ENCODE measurements at places on chromosomes 7 and 10.

DNA sequence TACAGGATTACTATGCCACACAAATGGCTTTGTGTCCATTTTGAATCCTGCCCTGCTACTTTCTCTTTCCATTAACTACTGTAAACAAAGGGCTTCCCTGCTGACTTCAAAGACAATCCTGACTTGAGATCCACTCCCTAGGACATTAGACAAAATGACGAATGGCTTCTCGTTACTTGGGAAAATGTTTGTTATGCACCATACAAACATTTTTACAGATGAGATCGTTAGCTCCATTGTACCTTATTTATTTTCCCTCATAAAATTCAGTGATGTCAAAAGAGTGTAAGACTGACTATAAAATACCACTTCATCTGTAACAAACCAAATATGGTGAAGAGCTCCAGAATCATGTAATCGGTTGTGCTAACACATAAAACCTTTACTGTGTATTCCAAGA, 121.8 kb downstream of the CD36 start:
- no peaks in the 10 kb centered on the region for H3K36me3 ChIP-seq
- no peak overlapping the region for H3K4me3 ChIP-seq
- no peaks in the 10 kb centered on the region for H3K27me3 ChIP-seq
- H3K27ac ChIP-seq = no peak overlapping the region

GRCh38 chr7:111232249-111233084, 141.5 kb downstream of the LRRN3 start:
- H3K27me3 ChIP-seq = no peaks in the 10 kb centered on the region
- H3K36me3 ChIP-seq = no peaks in the 10 kb centered on the region
- no peak overlapping the region for H3K27ac ChIP-seq
- peak; percentile 75 for DNase-seq
- H3K4me3 ChIP-seq = no peak overlapping the region
- peaks cover 3% of the 10 kb centered on the region for H3K4me1 ChIP-seq

DNA sequence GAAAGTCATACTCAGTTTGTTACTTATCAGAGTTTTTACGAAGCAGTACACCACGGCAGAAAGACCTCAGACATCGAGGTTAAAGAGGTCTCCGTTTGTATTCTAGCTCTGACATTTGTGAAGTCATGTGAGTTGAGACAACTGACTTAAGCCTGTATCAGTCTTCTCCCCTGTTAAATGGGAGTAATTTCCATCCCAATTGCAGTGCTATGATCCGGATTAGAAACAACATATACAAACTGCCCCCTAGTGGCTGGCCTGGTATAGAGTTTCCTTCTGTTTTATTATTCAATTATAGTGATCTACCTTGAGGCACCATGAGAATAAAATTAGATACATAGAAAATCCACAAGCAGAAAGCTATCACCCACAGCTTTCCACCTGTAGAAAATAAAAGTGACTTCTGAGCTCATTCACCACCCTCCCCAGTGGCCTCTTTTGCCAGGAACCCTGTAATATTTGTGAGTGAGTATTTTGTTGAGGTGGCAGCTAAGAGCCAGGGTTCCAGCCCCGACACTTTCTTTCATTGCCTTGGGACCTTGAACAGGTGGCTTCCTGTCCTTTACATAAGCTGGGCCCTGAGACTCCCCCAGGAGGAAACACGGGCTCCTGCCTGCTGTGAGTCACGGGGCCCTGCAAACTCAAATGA, 607.2 kb upstream of the MGMT start:
- H3K27me3 ChIP-seq = no peaks in the 10 kb centered on the region
- H3K36me3 ChIP-seq = no peaks in the 10 kb centered on the region
- DNase-seq = no peak
- no peak overlapping the region for H3K27ac ChIP-seq

GRCh38 chr7:101433688-101434087, 71.0 kb downstream of the COL26A1 start:
- no peaks in the 10 kb centered on the region for H3K4me1 ChIP-seq
- DNase-seq = no peak
- H3K27me3 ChIP-seq = peaks cover 43% of the 10 kb centered on the region
- no peaks in the 10 kb centered on the region for H3K36me3 ChIP-seq

- no peak overlapping the region for H3K27ac ChIP-seq
- no peaks in the 10 kb centered on the region for H3K36me3 ChIP-seq
- peaks cover 4% of the 10 kb centered on the region for H3K4me1 ChIP-seq
- peak; percentile 73 for DNase-seq
Measured at GRCh38 chr10:51894771-51895578, 195.6 kb upstream of the CSTF2T start.

GRCh38 chr7:132045481-132045980, 489.1 kb upstream of the PODXL start:
- H3K36me3 ChIP-seq = no peaks in the 10 kb centered on the region
- H3K4me1 ChIP-seq = no peaks in the 10 kb centered on the region
- H3K27me3 ChIP-seq = peaks cover 2% of the 10 kb centered on the region
- H3K4me3 ChIP-seq = no peak overlapping the region
- no peak overlapping the region for H3K27ac ChIP-seq

GRCh38 chr7:99073839-99074446, 70.0 kb downstream of the SMURF1 start:
- no peak overlapping the region for H3K27ac ChIP-seq
- no peak for DNase-seq
- no peaks in the 10 kb centered on the region for H3K27me3 ChIP-seq
- H3K4me3 ChIP-seq = no peak overlapping the region

GRCh38 chr10:122338609-122339441, 35.7 kb upstream of the PLEKHA1 start:
- no peak overlapping the region for H3K27ac ChIP-seq
- DNase-seq = no peak
- peaks cover 10% of the 10 kb centered on the region for H3K27me3 ChIP-seq
- H3K4me1 ChIP-seq = no peaks in the 10 kb centered on the region

DNA sequence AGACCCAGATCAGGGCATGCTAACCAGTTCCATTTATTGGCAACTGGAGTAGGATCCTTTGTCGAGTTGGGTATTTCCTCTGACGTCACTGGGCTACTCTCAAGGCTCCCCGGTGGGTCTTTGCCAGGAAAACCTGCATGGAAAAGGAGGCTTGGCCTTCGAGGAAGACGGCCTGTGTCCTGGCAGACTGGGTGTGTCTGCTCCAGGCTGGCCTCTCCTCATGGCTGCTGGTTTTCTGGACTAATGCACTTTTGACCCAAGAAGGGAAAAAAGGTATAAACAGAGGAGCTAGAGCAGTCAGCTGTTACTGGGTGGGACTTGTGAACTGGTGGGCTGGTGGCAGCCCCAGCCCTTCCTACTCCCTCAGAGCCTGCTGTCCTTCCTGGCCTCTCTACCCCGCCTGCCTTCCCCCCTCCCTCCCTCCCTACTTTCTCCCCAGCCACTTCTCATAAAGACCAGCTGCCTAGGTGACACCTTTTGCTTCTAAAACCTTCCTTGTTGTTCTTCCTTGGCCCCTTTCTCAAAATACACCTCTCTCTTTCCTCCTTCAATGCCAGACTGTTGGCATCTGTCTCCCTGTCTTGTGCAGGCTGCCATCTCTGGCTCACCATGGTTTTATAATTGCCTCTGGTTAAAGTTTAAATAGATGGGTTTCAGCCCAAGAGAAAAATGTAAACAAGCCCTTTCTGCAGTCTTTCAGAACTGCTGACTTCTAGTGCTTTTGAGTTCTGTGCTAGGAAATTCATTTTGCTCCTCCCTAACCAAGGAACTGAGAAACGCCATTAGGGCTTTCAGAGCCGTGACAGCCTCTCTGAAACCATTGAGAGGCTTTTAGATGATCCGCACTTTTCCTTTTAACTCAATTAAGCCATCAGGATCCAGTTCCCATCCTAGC, 101.8 kb upstream of the MKLN1 start:
- peaks cover 4% of the 10 kb centered on the region for H3K4me1 ChIP-seq
- peak overlapping the region; percentile 62 for H3K27ac ChIP-seq
- no peaks in the 10 kb centered on the region for H3K36me3 ChIP-seq
- H3K27me3 ChIP-seq = no peaks in the 10 kb centered on the region
- peak; percentile 61 for DNase-seq
- no peak overlapping the region for H3K4me3 ChIP-seq

DNA sequence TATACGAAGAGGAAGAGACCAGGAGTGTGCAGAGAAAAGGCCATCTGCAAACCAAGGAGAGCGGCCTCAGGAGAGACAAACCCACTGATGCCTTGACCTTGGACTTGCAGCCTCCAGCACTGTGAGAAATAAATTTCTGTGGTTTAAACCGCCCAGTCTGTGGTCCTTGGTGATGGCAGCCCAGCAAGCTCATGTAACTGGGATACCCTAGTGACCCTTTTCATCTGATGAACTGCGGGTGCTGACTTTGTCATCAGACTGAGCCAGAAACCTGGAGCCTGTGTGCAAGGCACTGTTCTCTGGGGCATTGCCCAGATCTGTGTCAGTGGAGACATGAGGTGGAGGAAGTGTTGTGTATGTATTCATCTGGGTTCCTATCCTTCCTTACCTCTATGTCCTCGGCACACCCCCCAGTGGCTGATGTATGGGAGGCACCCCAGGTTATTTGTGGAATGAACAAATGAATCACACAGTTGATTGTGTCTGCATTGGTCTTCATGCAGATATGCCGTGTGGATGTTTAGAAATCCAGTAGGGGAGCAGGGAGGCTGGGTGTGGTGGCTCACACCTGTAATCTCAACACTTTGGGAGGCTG, 64.5 kb upstream of the BTBD16 start:
- no peaks in the 10 kb centered on the region for H3K4me1 ChIP-seq
- peaks cover 3% of the 10 kb centered on the region for H3K36me3 ChIP-seq
- H3K4me3 ChIP-seq = no peak overlapping the region
- DNase-seq = peak; percentile 26

- H3K27me3 ChIP-seq = no peaks in the 10 kb centered on the region
- H3K27ac ChIP-seq = no peak overlapping the region
- DNase-seq = no peak
- peaks cover 11% of the 10 kb centered on the region for H3K4me1 ChIP-seq
Measured at GRCh38 chr10:86651631-86652331, 2.6 kb upstream of the OPN4 start.

DNA sequence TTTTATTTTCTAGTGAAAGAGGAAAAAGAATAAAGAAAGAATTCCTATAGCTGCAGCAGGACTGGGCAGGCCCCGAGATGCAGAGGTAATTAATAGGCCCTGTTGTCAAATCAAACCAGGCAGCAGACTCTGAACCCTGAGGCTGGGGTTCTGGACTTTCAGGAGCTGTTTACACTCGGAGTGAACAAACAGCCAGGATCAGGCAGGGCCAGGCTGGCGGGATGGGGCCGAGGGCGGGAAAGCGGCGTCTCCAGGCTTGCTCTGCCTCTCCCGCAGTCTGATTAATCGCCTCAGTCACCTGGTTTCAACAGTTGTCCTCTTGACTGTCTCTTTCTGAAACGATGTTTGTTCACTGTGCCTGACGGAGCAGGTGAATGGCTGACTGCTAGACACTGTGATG, 675.4 kb upstream of the FOXK1 start:
- no peak overlapping the region for H3K4me3 ChIP-seq
- H3K27ac ChIP-seq = peak overlapping the region; percentile 17
- H3K4me1 ChIP-seq = no peaks in the 10 kb centered on the region
- no peaks in the 10 kb centered on the region for H3K27me3 ChIP-seq
- DNase-seq = no peak
- no peaks in the 10 kb centered on the region for H3K36me3 ChIP-seq

GRCh38 chr7:159068488-159068811, 76.2 kb downstream of the VIPR2 start:
- H3K36me3 ChIP-seq = no peaks in the 10 kb centered on the region
- no peak overlapping the region for H3K4me3 ChIP-seq
- no peak overlapping the region for H3K27ac ChIP-seq
- H3K27me3 ChIP-seq = no peaks in the 10 kb centered on the region

GRCh38 chr10:132481690-132482089, 55.9 kb upstream of the INPP5A start:
- peaks cover 7% of the 10 kb centered on the region for H3K4me1 ChIP-seq
- no peak overlapping the region for H3K4me3 ChIP-seq
- no peak for DNase-seq
- H3K36me3 ChIP-seq = no peaks in the 10 kb centered on the region
- H3K27ac ChIP-seq = no peak overlapping the region
- H3K27me3 ChIP-seq = peaks cover under 1% of the 10 kb centered on the region

DNA sequence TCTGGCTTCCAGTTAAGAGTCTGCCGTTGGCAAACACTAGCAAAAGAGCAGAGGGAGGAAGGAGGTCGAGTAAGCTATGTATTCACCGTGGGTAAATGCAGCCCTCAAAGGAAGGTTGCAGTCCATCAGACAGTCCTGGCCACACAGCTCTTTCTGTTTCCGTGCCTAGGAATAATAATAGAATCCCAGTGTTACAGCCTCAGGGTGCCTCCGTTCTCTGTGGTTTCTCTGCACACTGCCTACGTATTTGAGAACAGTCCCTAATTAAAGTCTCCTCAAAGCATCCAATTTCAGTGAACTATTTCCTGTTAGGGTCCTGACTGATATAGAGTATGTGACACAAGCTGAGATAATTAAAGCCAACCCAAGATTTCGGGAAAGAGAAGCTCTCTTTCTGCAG, 176.7 kb downstream of the GPAM start:
- H3K36me3 ChIP-seq = no peaks in the 10 kb centered on the region
- DNase-seq = no peak
- H3K27ac ChIP-seq = no peak overlapping the region
- no peaks in the 10 kb centered on the region for H3K27me3 ChIP-seq
- no peak overlapping the region for H3K4me3 ChIP-seq
